ENCODE measurements at places on chromosomes 7 and 10.
A peak's percentile ranks its signal among the peaks of the same experiment; 100 is the strongest.

DNA sequence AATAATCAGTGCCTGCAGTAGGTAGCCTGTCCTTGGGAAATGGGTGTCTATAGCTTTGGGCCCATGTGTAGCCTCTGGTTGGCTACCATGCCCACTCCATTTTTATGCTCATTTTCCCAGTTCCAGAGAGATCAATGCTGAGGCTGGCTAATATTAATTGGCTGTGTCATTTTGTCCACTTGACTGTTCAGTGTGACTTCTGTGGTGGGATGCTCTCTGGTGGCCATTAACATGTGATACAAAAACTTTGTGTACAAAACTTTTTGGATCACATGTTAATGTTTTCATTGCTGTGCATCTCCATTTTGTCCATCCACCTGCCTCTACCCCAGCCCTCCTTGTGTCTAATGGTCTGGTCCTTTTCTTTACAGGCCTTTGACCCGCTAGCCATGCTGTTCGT, 22.7 kb downstream of the VIM start:
- no peak for DNase-seq

DNA sequence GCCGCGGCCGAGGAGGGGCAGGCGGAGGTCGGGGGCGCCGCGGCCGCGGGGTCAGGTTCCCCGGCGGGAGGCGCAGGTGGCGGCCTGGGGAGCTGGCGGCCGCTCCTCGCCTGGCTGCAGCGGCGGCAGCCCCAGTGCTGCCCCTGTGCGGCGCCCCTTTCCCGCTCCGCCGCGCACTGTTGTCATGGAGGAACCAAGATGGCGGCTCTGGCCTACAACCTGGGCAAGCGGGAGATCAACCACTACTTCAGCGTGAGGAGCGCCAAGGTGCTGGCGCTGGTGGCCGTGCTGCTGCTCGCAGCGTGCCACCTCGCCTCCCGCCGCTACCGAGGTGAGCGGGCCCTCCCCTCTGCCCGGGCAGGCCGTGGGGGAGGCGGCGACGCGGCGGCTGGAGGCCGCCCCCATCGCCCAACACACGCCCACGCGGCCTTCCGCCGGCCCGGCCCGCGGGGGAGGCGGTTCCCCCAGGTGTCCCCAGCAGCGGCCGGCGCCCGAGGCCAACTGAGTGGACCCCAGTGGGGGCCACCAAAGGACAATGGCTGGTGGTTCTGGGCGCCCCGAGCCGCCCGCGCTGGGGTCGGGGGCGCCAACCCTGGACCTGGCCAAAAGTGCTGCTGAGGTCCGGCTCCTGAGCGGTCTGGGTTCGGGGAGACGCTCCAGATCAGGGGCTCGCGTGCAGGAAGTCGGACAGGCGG, 425 bp downstream of the CASD1 start:
- DNase-seq = peak; percentile 29

GRCh38 chr10:96513305-96513697, 425 bp downstream of the TLL2 start:
- DNase-seq = no peak

DNA sequence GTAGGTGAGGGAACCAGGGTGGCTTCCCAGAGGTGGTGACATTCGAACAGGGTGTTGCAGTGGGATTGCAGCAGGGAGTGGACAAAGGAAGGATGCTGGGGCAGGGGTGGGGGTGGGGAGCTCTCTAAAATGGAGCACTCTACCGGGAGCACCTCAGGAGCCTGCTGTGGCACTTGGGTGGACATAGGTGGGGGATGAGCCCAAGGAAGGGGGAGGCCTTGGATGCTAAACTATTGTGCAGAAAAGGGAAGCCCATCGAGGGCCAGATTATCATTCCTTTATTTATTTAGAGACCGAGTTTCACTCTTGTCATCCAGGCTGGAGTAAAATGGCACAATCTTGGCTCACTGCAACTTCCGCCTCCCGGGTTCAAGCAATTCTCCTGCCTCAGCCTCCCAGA, 3.3 kb upstream of the STX1A start:
- DNase-seq = no peak

- no peak for DNase-seq
Measured at GRCh38 chr7:26950889-26951288, 86.5 kb upstream of the SKAP2 start.

GRCh38 chr7:152541892-152542291, 106.1 kb upstream of the KMT2C start:
- no peak for DNase-seq

- DNase-seq = no peak
Measured at GRCh38 chr7:135098391-135098790, 49.5 kb upstream of the TMEM140 start.

GRCh38 chr7:22435720-22436119, 64.3 kb downstream of the STEAP1B start:
- no peak for DNase-seq

GRCh38 chr7:76386691-76387260, 22.7 kb downstream of the SSC4D start:
- DNase-seq = no peak

DNA sequence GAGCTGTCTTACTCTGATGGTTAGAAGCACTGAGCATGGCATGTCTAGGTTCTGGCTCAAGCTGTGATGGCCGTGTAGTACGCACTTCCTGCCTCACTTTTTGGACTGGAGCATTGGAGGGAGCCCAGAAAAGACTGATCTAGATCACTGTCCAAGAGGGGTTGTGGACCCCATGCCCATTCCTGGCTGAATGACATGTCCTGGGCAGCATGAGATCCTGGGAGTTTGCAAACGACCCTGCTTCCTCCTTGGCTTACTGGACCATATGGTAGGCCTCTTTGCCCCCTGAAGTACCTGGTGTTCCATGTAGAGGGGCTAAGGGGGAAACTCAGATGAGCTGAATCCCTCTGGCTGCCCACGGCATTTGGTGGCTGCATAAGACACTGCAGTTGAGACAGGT, 36.7 kb downstream of the ARHGAP22 start:
- no peak for DNase-seq

DNA sequence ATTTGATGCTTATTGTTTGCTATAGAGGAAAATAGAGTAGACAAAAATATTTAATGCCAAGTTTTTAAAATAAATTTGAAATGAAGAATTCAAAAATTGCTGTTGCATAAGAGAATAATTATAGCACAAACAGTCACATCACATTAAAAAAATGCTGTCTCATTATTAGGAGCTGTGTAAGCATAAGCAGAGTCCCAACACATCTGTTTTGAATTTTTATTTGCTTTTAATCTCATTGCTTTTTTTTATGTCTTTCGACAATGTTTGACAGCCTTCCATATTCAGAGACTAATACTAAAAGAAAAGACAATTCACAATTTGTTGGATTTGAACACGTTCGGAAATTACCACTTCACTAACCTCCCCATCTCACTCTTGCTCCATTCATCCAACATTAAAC, 143.5 kb downstream of the TFPI2 start:
- no peak for DNase-seq

DNA sequence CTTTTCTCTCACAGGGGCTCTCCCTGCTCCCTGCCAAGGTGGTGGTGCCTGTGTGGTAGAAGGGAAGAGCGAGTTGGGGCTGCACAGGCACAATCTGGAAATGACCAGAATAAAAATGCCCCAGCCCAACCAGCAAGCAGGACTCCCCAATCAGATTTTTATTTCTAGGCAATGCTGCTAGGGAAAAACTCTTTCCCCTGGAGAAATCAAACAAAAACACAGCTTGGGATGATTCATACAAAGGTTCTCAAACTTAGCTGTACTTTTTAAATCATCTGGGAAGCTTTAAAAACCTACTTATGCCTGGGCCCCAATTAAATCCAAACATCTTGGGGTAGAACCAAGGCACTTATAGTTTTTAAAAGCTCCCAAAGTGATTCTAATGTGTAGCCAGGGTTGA, 243.2 kb downstream of the HTR7 start:
- DNase-seq = no peak

- DNase-seq = no peak
Measured at GRCh38 chr10:78626471-78626870, 442.3 kb upstream of the ZMIZ1 start.

- DNase-seq = no peak
Measured at GRCh38 chr7:50633414-50633710, 68.2 kb upstream of the DDC start.

DNA sequence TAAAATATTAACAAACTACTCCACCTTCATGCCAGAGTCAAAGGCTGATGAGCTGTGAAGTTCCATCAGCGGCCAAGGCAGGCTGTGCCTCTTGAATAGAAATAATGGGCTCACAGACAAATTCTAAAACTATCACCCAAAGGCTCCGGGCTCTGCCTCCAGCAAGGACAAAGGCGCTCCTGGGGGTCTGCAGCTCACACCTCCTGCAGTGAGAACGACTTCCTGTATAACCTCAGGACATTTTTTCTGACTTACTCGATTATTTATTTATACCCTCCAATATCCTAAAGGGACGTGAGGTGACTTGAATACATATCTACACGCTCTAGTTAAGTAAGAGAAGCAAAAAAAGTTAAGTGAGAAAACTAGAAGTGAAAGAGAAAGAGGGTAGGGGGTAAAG, 500.7 kb downstream of the CCSER2 start:
- DNase-seq = no peak

DNA sequence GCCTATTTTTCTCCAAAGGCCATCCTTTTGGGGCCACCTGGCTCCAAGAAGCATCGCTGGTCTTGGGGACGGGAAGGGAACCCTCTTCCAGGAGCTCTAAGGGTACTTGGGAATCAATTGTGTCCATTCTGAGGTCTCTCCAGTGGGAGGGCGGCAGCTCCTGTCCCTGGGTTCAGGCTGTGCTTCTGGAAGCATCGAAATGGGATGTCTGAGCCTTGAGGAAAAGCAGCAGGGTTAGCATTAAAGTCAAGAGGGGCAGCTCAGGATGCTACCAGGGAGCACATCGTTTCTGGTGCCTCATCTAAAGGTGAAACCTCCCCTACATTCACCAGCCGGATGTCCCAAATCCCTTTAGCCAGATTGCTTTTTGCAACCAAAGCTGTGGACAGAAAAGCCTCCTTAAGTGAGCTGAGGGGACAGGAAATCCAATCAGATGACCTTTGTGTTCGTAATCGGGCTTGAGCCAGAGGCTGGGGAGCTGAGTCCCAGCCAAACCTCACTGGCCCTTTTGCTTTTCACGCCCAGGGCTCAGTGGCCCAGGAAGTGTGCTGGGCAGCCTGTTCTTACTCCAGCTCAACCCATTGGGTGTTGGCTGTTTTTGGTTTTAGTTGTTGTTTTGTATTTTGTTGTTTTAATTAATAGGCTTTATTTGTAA, 88.8 kb upstream of the ANLN start:
- DNase-seq = no peak

DNA sequence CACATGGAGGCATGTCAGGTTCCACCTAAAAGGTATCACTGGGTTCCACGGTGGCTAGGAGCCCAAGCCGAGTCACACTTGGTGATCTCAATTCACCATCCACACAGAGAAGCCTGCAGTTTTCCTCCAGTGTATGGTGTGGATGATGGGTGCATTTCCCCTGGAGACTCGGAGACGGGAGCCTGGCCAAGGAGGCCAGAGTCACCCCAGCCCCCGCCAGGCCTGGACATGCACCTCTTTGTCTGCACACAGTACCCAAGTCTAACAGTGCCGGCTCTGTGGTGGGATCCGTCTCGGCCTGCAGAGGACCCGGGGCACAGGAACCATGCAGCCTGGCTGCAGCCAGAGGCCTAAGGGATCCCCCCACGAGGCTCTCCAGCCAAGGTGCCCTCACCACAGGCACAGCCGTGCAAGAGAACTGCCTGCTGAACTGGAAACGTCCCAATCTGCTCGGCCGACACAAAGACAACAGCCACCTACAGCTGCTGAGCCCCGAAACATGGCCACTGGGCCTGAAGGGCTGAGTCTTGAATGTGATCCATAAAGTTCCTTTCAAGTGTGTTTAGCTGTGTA, 75.2 kb downstream of the DIP2C start:
- DNase-seq = no peak

- no peak for DNase-seq
Measured at GRCh38 chr7:98881561-98882315, 3.4 kb downstream of the TRRAP start.

- DNase-seq = no peak
Measured at GRCh38 chr7:3430588-3430987, 129.5 kb downstream of the SDK1 start.

GRCh38 chr7:36303202-36304098, 86.2 kb upstream of the ANLN start:
- DNase-seq = peak; percentile 96

DNA sequence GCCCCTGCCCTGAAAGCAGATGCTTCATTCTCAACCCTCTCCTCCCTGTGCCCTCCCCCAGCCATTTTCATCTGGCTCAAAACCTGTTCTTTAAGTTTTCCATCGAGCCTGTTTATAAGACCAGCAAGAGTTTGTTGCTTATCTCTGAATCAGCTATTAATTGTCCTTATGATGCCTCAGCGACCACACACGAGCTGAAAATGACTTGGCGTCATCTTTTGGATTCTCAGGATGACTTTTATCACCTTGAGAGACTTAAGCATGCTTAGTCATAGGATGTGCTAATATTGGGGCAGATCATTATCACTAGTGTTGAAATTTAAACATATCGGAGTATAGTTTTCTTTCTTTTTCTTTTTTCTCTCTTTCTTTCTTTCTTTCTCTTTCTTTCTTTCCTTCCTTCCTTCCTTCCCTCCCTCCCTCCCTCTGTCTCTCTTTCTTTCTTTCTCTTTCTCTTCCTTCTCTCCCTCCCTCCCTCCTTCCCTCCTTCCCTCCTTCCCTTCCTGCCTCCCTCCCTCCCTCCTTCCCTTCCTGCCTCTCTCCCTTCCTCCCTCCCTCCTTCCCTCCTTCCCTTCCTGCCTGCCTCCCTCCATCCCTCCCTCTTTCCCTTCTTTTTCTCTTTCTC, 184.5 kb downstream of the PHTF2 start:
- DNase-seq = no peak

- DNase-seq = no peak
Measured at GRCh38 chr7:23380556-23380955, 81.4 kb downstream of the MALSU1 start.

- no peak for DNase-seq
Measured at GRCh38 chr7:35768346-35768745, 32.5 kb upstream of the SEPTIN7 start.

DNA sequence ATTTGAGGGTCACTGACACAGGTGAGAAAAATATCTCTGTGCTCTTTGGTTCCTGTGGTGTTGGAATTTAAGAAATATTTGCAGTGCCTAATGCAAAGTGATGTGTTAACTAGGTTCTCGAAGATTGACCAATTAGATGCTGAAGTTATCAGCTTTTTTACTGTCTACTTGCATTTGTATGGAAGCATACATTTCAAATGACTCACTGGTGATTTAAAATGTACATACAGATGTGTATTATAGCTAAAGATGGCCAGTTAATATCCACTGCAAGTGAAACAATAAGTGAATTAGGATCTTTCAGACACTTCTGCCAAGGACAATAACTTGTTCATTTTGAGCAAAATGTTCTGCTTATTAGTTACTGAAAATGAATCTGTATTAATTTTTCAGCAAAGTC, 205.0 kb downstream of the FANK1 start:
- no peak for DNase-seq

GRCh38 chr10:10855151-10855581, 162.5 kb upstream of the CELF2 start:
- DNase-seq = no peak

DNA sequence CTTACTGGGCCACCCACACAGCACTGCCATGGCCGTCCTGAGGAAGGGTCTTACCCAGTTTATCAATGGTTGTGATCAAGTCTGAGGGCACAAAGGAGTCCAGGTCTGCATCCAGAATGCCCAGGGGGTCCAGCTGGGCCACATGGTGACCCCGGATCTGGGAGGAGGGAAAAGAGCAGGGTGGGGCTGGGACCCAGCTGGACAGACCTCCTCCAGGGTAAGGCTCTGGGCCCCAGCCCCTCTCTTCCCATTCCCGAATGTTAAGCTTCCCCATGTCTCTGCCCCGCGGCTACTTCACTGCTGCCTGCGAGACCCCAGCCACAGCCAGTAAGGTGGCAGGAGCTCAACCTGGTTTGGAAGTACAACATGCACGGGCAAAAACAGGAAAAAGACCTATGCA, 9.5 kb downstream of the OGDHL start:
- DNase-seq = no peak
